T-helper 2 cell (primary cell): ENCODE measurements at places on chromosomes 13 and 19.

DNA sequence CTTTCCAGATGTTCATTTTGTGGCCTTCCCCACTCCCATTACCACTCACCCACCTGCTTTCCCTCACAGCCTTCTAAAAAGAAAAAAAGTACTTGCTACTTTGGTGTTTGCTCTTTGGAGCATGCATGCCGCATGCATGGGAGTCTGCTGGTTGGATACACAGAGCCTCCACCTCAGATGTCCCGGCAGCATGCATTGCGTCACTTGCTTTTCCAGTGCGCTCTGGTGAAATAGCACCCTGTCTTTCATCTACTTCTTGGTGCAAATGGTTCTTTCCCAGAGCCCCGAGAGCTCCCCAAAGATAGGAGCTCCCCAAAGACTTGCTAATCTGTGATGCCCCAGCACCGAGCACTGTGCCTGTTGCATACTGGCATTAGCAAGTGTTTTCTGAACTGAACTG, 333.2 kb upstream of the ZNF507 start:
- DNase-seq, result no peak

GRCh38 chr19:6267552-6268381, 12.0 kb downstream of the MLLT1 start:
- no peak for DNase-seq

GRCh38 chr13:42047561-42048341, 697 bp upstream of the DGKH start:
- DNase-seq, result no peak

- no peak for DNase-seq
These were observed 87.3 kb upstream of the ZNF536 start for GRCh38 chr19:30284885-30285284.

- DNase-seq, result no peak
These were observed 3.5 kb downstream of the HS6ST3 start for GRCh38 chr13:96093296-96094006.

DNA sequence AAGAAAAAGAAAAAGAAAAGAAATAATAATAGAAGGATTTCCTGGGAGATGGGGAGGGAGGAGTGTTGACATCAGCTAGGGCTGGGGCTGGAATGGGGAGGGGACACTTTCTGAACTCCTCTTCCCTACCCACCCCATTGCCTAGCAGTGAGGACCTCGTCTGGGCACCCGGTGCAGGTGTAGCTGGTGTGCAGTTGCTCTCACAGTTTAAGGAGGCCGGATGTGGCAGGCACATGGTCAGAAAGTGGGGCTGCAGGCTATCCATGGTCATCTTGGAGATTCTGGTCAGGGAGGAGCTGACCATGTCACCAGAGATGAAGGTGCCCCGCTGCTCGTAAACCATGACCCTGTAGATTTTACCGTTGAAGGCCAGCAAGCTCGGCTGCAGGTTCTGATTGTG, 8.5 kb upstream of the TUBB4A start:
- no peak for DNase-seq

DNA sequence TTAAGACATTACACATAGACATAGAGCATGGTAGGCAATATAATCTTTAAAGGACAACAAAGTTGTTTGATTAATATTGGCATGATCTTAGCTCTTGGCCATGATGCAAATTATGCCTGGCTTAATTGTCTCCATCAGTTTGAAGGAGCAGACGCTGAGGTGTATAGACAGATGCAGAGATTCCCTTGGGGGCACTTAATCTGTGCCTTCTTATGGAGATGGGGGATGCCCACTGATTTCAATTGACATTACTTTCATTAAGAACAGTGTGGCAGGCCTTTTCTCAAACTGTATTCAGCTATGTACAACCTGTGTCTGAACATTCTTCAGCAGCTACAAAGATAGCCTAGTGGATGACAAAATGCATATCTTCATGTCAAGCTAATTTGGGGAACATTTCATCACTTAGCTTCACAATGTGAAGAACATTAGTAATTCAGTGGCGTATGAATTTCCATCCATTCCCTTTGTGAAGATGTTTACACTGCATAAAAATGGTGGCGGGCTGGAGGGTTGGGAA, 85.3 kb upstream of the MYCBP2 start:
- no peak for DNase-seq

DNA sequence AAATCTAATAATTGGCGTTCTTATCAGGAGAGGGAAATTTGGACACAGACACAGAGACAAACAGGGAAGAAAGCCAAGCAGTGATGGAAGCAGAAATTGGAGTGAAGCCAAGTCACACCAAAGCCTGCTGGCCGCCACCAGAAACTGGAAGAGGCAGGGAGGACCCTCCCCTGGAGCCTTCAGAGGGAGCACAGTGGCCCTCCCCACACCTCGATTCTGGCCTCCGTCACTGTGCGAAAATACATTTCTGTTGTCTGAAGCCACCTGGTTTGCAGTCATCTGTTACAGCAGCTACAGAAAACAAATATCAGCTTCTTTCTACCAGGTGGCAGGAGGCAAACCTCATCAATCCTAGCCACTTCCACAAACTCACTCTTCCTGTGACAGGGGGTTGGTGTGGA, 8.3 kb upstream of the TLE6 start:
- no peak for DNase-seq

DNA sequence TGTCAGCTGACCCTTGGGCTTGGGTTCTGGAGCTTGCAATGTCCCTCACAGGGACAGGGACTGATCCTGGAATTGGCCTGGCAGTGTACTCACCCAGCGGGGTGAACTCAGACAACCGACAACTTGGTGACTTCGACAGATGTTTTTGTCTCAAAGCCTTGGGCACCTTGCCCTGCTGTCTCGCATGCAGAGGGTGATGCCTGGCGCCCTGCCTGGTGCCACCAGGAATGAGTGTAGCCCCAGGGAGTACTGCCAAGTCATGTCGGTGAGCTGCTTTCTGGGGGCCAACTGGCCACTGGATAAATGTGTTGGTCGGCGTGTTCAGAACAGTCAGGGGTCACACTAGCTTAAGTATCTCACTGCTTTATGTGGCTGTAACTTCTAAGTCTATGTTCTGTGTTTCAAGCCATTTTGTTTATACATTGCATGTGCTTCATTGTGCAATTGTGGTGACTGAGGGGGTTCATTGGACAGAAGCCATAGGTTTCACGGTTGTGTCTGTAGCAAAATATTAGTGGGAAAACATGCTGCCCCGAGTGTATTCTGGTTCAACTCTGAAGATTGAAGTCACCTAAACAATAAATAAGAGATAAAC, 96.3 kb upstream of the TNFSF11 start:
- DNase-seq, result no peak

GRCh38 chr13:50006426-50007135, 8.7 kb upstream of the KCNRG start:
- DNase-seq, result no peak

GRCh38 chr13:31773538-31773937, 34.2 kb downstream of the RXFP2 start:
- DNase-seq, result no peak

DNA sequence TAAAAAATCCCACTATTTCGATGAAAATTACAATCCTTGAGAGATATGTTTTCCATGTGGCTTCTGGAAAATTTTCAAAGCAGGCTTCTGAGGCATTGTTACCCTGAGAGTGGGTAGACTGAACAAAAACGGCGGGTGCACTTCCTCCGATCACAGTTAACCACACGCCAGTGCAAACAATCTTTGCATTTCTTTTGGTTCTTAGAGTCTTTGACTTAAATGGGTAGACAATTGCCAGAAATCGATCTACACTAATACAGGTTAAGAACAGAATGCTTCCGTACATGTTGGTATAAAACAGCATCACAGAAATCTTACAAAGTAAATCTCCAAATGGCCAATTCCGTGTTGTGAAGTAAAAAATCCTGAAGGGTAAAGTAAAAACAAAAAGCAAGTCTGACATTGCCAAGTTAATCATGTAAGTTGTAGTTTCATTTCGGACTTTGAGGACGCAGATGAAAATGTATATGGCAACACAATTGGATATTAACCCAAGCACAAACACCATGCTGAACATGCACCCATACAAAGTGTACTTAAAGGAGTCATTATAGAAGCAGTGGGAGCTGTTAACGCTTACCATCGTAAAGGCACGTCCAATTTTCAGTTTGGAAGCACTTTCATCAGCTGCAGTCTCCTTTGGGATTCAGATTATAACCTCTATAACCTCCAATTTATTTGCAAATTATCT, 927 bp downstream of the LPAR6 start:
- no peak for DNase-seq

- no peak for DNase-seq
These were observed 196.0 kb upstream of the GPR12 start for GRCh38 chr13:26956522-26957142.

GRCh38 chr19:13681509-13681908, 82.8 kb upstream of the MRI1 start:
- DNase-seq, result no peak

DNA sequence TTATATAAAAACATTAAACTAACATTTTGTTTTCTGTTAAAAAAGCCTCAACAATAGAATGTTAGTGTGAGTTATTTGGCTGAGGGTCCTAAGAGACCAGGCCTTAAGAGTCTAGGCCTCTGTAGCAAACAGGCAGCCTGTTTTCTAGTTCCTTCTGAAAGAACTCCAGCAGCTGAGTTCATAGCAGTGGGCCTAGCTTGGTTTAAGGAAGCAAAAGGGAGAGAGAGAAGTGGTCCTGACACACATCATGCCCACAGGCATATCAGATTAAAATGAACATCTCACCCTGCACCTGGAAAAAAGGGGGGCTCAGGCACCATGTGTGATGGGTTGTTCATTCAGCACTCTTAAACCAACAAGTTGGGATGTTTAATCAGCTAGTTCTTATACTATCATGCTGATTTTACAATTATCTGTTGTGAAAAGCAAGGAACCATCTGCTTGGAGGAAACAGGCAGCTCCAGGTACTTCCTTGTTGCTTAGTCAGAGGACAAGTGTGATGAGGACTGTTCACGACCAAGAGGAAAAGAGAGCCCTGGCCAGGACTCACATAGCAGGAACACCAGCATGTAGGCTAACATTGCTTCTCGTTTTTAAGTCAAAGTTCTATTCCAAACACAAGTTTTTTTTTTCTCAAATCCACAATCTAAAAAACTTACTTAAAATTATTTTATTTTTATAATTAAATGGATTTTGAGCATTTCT, 81.3 kb upstream of the FRY start:
- no peak for DNase-seq

DNA sequence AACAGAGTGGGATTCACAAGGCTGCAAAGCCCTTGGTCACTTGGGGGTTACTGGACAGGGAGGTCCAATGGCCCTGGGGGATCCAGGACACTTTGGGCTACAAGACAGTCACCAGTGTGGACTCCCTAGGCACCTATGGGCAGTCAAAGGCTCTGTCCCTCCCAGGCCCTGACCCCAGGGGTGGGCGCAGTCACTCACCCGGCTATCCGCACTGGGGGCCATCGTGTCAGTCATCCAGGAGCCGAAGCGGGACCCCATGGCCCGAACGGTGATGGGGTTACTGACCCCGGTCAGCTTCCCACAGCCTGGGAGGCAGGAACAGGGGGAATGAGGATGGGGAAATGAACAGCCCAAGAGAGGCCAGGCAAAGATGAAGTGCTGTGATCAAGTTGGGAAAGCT, 21.5 kb downstream of the PIN1 start:
- DNase-seq, result no peak

DNA sequence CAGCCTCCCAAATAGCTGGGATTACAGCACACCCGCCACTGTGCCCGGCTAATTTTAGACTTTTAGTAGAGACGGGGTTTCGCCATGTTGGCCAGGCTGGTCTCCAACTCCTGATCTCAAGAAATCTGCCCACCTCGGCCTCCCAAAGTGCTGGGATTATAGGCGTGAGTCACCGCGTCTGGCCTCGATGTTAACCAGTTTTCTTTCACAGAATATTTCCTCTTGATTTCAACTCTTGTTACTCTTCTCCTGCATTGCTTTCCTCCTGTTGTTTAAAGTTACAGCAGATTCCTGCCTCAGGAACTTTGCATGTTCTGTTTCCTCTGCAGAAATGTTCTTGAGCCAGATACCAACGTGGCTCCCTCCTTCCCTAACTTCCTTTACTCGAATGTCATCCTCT, 3.7 kb upstream of the PEX11G start:
- DNase-seq, result no peak

DNA sequence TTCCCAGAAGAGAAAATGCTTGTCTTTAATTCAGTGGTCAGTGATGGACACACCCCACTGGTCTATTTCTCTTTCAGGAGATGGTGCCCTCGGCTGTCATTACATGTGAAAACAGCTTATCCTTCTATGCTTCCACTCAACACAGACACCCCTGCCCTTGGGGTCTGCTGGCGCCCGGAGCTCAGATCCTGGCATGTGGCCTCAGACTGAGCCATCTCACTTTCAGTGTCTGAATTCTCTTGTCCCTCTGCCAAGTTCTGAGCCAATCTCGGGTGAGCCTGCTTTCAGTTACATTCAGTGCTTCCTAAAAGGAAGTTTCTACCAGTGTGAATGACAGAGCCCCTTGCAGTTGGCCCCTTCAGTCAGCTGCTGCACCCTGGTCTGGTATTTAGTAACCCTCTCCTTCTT, 293.6 kb downstream of the DNAJC15 start:
- no peak for DNase-seq

DNA sequence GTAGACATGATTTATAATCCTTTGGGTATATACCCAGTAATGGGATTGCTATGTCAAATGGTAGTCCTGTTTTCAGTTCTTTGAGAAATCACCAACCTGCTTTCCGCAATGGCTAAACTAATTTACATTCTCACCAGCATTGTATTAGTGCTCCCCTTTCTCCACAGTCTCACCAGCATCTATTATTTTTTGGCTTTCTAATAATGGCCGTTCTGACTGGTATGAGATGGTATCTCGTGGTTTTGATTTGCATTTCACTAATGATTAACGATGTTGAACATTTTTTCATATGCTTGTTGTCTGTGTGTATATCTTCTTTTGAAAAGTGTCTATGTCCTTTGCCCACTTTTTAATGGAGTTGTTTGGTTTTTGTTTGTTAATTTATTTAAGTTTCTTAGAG, 165.1 kb downstream of the PDS5B start:
- DNase-seq, result no peak

- no peak for DNase-seq
These were observed 5.4 kb upstream of the MTRF1 start for GRCh38 chr13:41268764-41269163.

DNA sequence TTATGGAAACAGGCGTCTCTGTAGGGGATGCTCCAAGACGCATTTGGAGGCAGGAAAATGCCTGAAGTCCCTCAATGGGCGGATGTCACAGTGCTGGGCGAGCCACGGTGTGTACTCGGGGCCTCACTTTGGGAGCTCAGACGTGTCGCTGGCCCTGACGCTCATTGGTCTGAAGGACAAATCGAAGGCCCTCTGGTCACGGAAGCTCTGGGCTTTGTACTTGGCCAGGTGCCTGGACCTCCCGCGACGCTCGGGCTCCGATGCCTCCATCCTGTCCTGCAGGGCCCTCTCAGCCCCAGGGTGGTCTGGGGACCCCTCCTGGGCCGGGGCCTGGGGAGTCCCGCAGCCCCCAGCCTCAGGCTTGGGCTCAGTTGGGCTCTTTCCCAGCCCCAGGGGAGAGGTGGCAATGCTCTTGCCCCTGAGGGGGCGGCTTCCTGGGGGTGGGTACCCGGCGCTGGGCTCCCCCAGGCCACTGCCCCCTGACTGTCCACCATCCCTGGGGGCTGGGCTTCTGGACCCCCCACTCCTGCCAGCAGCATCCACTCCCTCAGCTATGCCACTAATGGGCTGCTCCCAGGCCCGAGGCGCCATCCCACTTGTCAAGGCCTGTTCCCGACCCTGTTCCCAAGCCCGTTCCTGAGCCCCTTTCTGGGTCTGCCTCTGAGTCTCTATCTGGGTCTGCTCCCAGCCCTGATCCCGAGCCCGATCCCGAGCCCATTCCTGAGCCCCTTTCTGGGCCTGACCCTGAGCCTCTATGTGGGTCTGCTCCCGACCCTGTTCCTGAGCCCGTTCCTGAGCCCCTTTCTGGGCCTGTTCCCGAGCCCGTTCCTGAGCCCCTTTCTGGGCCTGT, 39.5 kb upstream of the GRTP1 start:
- no peak for DNase-seq
